ENCODE measurements at places on chromosomes 4 and X.

GRCh38 chr4:10077483-10078335, 38.9 kb downstream of the WDR1 start:
- DNase-seq, result no peak
- no peak overlapping the region for H3K27ac ChIP-seq
- peaks cover 80% of the 10 kb centered on the region for H3K36me3 ChIP-seq

DNA sequence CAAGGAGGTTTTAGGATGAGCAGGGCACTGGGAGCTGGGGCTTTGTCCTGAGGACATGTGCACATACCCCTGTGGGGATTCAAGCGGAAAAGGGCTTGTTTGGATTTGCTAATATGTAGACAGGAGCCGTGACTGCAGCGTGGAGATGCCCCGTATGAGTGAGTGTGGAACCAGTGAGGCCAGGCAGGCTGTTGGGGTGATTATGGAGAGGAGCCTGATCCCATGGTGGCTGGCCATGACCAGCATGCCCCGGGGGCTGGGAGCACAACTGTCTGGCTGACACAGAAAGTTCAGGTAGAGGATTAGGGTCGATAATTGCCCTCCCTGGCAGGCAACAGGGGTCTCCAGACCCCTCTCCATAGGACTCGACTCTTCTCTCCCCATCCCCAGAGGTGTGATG, 68.8 kb upstream of the STX18 start:
- no peaks in the 10 kb centered on the region for H3K4me1 ChIP-seq
- no peaks in the 10 kb centered on the region for H3K27me3 ChIP-seq
- no peak overlapping the region for H3K4me3 ChIP-seq
- no peak overlapping the region for H3K27ac ChIP-seq
- no peaks in the 10 kb centered on the region for H3K36me3 ChIP-seq

DNA sequence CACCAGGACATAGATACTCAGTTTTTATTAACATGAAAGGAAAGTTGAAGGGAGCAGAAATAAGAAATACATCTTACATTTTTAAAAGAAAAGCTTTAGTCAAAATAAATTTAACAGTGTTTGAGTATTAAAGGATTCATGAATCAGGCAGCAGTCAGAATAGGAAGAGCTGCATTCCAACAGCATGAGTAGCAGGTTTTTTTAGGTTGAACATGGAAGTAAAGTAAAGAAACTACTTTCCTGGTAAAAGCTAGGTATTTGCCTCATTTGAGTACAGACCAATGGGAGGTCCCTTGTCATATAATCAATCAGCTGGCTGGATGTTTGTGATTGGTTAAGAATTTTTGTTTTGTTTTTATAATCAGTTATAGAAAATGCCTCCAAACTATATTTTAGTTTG, 645.9 kb upstream of the INTU start:
- H3K4me3 ChIP-seq, result no peak overlapping the region
- no peaks in the 10 kb centered on the region for H3K27me3 ChIP-seq
- no peak overlapping the region for H3K27ac ChIP-seq
- no peaks in the 10 kb centered on the region for H3K4me1 ChIP-seq

DNA sequence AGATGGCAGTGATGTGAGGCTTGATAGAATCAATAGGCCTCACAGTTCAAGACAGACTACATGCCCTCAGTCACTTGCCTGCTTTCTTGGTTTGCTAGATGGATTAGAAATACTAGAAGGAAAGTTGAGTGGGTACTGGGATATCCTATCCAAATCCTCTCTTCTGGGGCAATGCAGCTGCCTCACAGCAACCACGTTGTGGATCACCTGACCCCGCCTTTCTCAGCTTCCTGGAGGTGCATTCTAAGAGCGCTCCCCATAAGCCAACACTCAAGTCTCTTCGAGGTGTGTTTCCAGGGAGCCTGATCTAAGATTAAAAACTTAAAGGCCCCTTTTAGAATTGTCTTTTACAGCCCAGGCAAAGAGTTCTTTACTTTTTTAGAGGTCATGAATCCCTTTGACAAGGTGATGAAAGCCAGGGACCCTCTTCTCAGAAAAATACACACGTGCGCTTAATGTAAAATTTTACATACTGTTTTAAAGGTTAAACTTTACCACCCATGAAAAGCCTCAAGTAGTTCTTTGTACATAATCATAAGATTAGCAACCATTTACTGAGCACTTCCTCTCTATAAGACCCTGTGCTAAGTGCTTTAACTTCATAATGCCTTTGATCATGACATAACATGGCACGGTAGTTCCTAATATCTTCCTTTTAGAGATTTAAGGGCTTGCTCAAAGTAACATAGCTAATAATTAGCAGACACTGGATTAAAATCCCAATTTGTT, 840 bp upstream of the RPL34 start:
- DNase-seq, result no peak
- H3K27me3 ChIP-seq, result no peaks in the 10 kb centered on the region
- H3K36me3 ChIP-seq, result peaks cover 6% of the 10 kb centered on the region
- peak overlapping the region; percentile 40 for H3K4me3 ChIP-seq

GRCh38 chr4:42906891-42907759, 14.6 kb downstream of the GRXCR1 start:
- no peaks in the 10 kb centered on the region for H3K36me3 ChIP-seq
- H3K4me3 ChIP-seq, result no peak overlapping the region
- no peak overlapping the region for H3K27ac ChIP-seq

DNA sequence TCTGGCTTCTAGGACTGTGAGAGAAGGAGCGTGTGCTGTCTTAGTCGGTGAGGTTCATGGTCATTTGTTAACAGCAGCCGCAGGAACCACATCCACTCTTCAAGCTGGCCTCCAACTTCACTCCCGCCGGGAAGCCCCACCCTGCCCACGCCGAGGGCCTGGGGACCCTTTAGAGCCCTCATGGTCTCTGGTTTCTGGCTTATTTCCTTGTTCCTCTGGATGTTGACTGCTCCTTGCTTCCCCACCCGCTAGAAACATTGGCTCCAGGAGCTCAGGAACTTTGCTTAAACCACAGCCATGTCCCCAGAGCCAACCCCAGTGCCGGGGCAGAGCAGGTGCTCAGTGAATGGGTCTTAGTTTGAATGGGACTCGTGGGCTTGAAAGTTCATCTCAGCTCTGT, 40.8 kb downstream of the HTRA3 start:
- no peaks in the 10 kb centered on the region for H3K27me3 ChIP-seq
- no peak overlapping the region for H3K4me3 ChIP-seq

DNA sequence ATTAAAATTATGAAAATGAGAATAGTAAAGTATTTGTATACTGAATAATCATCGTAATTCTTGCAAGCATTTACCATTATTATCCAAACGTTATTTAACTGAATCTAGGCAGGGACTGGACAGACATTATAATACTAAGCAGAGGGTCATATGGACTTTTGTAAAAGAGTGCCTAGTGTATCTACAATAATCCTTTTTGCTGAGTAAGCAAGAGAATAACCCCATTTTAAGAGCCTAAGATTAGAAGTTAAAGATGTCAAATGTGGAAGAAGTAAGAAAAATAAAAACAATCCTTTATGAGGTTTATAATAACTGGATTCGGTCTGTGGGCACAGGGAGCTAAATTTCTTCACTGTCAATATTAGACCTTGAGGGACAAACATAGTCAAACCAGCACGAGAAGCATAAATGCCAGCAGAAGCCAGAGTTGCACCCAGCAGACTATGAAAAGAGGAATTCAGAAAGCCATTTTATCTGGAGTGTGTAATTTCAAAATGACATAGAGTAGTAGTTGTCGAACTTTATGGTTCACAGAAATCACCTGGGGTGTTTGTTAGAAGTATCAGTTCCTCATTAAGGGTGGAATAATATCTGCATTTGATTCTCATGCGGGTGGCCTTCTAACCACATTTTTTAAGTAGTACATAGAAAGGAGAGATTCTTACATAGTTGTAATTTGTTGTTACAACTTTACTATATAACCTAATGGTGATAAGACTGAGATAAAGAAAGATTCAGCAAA, 39.7 kb upstream of the DCLK2 start:
- H3K36me3 ChIP-seq, result no peaks in the 10 kb centered on the region
- DNase-seq, result no peak
- H3K4me3 ChIP-seq, result no peak overlapping the region
- no peak overlapping the region for H3K27ac ChIP-seq
- H3K27me3 ChIP-seq, result no peaks in the 10 kb centered on the region
- no peaks in the 10 kb centered on the region for H3K4me1 ChIP-seq

DNA sequence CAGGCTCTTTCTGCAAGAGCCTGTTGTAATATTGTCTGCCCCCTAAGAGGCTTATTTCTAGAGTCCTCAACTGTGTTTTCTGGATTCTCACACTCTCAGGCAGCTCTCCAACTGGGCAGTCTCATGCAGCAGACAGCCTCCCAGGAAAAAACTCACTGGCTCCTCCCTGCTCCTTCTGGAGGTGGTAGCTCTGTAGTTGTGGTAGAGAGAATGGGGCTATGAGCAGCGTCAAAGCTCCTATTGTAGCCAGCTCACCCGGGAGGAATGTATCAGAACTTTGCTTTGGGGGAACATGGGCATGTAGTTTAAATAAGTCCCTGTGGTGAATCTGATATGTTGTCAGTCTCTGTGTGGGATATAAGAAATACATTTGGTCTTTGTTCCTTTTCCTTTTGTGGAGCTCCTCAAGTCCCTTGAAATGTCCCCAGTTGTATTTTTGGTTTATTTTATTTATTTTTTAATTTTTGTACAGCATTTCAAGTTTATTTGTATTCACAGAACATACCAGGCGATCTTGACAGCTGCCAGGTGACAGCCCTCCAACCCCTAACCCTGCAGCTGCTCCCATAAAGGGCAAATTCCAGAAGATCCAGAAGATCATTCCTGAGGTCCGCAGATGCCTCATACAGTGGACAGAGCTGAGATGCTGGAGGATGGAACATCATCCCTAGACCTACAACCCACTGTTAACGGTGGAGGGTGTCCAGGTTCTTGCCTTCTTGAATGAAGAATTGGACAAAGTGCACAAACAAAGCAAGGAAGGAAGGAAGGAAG, 45.7 kb downstream of the TRIM61 start:
- no peaks in the 10 kb centered on the region for H3K27me3 ChIP-seq
- H3K4me3 ChIP-seq, result no peak overlapping the region
- H3K36me3 ChIP-seq, result no peaks in the 10 kb centered on the region
- no peak overlapping the region for H3K27ac ChIP-seq

GRCh38 chr4:101941816-101942358, 151.4 kb downstream of the BANK1 start:
- H3K4me3 ChIP-seq, result no peak overlapping the region
- H3K36me3 ChIP-seq, result no peaks in the 10 kb centered on the region
- H3K27me3 ChIP-seq, result no peaks in the 10 kb centered on the region
- no peak for DNase-seq

DNA sequence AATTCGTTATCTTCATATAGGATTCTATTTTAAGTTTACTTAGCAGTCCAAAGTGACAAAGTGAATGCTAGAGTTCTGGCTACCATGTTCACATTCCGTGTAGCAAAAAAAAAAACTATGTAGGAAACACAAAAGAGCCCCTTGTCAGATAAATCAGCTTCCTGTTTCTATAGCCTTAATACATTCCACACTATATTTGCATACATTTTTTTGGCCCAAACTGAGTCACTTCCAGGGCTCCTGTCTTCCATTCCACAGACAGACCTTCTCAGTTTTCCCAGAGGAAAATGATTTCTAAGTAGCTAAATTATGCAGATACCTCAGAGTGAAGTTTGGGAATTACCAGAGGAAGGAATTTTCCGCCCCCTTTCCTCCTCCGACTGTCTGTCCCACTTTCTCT, 841.9 kb upstream of the HS3ST1 start:
- DNase-seq, result no peak
- H3K4me3 ChIP-seq, result no peak overlapping the region
- H3K27ac ChIP-seq, result no peak overlapping the region
- H3K27me3 ChIP-seq, result no peaks in the 10 kb centered on the region

GRCh38 chrX:2523911-2524310, 23.1 kb upstream of the DHRSX start:
- no peaks in the 10 kb centered on the region for H3K27me3 ChIP-seq
- DNase-seq, result no peak
- no peak overlapping the region for H3K27ac ChIP-seq
- no peaks in the 10 kb centered on the region for H3K4me1 ChIP-seq
- no peaks in the 10 kb centered on the region for H3K36me3 ChIP-seq

DNA sequence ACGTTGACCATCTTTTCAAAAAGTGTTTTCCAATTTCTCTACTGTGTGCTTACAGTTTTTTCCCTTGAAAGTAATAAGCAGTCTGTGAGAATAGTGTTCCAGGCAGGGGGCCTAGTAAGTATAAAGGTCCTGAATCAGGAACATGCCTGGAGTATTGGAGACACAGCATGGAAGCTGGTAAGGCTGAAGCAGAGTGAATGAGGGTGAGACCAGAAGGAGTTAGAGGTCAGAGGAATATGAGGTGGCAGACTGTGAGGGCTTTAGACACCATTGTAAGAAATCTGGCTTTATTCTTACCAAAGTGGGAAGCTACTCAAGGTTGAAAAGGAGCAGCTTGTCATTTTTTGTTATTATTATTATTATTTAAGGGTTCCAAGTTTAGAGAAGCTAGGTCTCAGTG, 107.4 kb downstream of the CT47B1 start:
- no peak overlapping the region for H3K4me3 ChIP-seq
- DNase-seq, result no peak
- peaks cover 4% of the 10 kb centered on the region for H3K4me1 ChIP-seq
- H3K36me3 ChIP-seq, result no peaks in the 10 kb centered on the region
- no peaks in the 10 kb centered on the region for H3K27me3 ChIP-seq

GRCh38 chr4:39908284-39908683, 69.4 kb downstream of the PDS5A start:
- H3K27me3 ChIP-seq, result no peaks in the 10 kb centered on the region
- no peaks in the 10 kb centered on the region for H3K4me1 ChIP-seq

DNA sequence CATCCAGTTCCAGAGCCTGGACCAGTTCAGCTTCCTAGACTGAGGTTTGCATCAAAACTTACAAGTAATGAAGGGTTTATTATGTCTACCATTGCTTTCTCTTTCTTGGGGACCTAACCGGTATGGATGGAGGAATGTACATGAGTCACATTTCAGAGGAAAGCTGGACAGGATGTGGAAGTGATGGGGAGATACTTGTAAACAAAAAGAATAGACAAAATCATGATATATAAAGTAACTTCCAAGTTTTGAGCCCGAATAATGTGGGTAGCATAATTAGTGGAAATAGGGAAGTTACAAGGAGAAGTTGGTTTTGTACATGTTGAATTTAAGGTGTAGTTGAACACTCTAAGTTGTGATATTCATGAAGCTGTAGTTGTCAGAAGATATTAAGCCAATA, 15.0 kb downstream of the FNIP2 start:
- DNase-seq, result no peak
- H3K4me3 ChIP-seq, result no peak overlapping the region
- H3K27me3 ChIP-seq, result no peaks in the 10 kb centered on the region
- H3K36me3 ChIP-seq, result no peaks in the 10 kb centered on the region
- H3K4me1 ChIP-seq, result peaks cover 10% of the 10 kb centered on the region

GRCh38 chr4:108192056-108192455, 23.3 kb upstream of the LEF1 start:
- H3K36me3 ChIP-seq, result no peaks in the 10 kb centered on the region
- DNase-seq, result no peak
- no peak overlapping the region for H3K4me3 ChIP-seq
- no peak overlapping the region for H3K27ac ChIP-seq
- no peaks in the 10 kb centered on the region for H3K27me3 ChIP-seq

Measured in liver (tissue), 10 donors.